ENCODE measurements at places on chromosomes 5 and 9. TPM values are rescaled to one million over a fixed set of nuclear protein-coding genes. Genes with fewer than 3 reads are reported as not detected.

The FOXB2 gene
- not detected for total RNA-seq

The NR6A1 gene
- total RNA-seq: 3.1 TPM

The ANKRD18B gene
- not detected for total RNA-seq

The CYFIP2 gene
- total RNA-seq: 517 TPM

The TOR1B gene
- 10.5 TPM for total RNA-seq

The OR2Y1 gene
- total RNA-seq: not detected

The PARP8 gene
- total RNA-seq: 31.5 TPM

The ESM1 gene
- total RNA-seq: not detected

The LRRC26 gene
- not detected for total RNA-seq

The FCN1 gene
- total RNA-seq: not detected

The MTREX gene
- total RNA-seq: 79.9 TPM

The LSM11 gene
- total RNA-seq: 6.5 TPM

DNA sequence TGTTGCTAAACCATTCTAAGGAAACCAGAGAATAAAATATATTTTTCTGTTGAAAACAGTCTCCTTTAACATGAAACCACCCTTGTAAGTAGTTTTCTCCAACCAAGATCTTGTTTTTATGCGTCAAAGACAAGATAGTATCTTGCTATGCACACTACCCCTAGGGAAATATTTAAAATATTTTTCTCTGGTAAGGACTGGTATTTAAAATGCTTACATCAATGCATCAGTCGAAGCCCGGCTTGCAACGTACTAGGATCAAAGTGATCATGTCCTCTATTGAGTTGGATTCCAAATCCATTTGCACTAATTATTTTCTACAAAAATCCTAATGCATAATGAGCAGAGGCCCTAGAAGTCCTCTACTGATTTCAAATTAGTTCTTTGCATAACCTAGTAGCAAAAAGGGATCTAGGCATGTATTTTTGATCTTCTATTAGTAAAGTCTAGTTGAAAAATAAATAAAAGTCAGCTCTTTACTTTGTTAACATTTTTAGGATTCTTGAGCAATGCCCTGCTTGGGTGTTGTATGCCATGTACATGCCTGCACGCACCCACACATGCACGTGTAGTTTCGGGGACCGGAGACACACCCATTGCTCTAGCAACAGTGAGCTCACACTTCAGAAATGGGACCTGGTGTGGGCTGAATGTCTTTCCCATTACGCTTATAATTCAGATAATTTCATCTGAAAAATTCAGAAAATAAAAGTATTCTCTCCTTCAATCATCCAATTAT is 165.0 kb upstream of the GPR151 start:
- no peaks in the 10 kb centered on the region for H3K4me1 ChIP-seq
- H3K27ac ChIP-seq: no peak overlapping the region
- H3K4me3 ChIP-seq: no peak overlapping the region
- no peaks in the 10 kb centered on the region for H3K27me3 ChIP-seq

- H3K4me1 ChIP-seq: no peaks in the 10 kb centered on the region
- H3K27me3 ChIP-seq: no peaks in the 10 kb centered on the region
- no peak overlapping the region for H3K27ac ChIP-seq
- DNase-seq: no peak
- no peak overlapping the region for H3K4me3 ChIP-seq
These were observed 294.6 kb downstream of the ANXA1 start for GRCh38 chr9:73446306-73446705.

DNA sequence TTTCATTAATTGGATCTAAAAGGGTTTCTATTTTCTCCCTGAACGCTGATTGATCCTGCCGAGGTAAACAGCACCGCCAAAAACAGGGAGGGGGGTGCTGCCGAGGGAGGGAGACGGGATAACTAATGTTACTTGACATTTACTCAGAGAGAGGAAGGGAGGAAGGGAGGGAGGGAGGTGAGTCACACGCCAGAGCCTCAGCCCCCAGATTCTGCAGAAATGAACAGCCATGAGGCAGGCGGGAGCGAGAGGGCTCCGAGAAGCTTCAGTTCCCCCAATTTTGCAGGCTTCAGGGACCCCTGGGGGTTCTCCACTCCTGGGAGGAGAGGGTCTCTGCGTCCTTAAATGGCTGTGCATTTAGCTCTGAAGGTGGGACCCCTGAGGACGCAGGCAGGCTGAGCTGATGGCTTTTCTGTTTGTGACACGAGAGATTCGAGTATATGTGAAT is 59.1 kb upstream of the IER5L start:
- no peak for DNase-seq
- H3K36me3 ChIP-seq: no peaks in the 10 kb centered on the region
- no peak overlapping the region for H3K27ac ChIP-seq
- H3K4me1 ChIP-seq: peaks cover 16% of the 10 kb centered on the region
- no peaks in the 10 kb centered on the region for H3K27me3 ChIP-seq
- no peak overlapping the region for H3K4me3 ChIP-seq

- no peaks in the 10 kb centered on the region for H3K4me1 ChIP-seq
- no peaks in the 10 kb centered on the region for H3K36me3 ChIP-seq
- no peak for DNase-seq
These were observed 147.3 kb downstream of the SGCD start for GRCh38 chr5:156474251-156474650.

GRCh38 chr9:78262655-78263054 is 26.8 kb downstream of the CEP78 start:
- H3K4me1 ChIP-seq: peaks cover 12% of the 10 kb centered on the region
- no peak for DNase-seq
- no peaks in the 10 kb centered on the region for H3K27me3 ChIP-seq
- H3K4me3 ChIP-seq: no peak overlapping the region

GRCh38 chr5:159218595-159219023 is 9.3 kb upstream of the RNF145 start:
- DNase-seq: no peak
- no peaks in the 10 kb centered on the region for H3K27me3 ChIP-seq
- H3K27ac ChIP-seq: no peak overlapping the region
- H3K36me3 ChIP-seq: no peaks in the 10 kb centered on the region
- no peak overlapping the region for H3K4me3 ChIP-seq

DNA sequence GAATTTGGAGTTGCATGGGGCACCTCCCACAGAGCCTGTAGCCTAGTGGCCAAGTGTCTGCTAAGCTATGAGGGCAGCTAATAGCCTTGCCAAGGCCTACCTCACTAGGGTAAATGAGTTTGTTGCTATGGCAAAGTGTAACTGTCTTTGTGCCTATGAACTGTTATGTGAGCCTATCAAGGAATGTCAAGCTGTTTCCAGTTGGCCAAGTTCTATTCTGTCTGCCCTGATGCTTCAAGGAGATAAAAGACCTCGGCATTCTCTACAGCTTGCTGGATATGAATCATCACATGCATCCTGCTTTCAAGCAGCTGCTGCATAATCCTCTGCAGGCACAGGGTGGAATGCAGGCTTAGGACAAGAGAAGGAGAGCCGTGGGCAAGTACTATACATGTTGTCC is 69.8 kb upstream of the CCDC112 start:
- H3K4me1 ChIP-seq: no peaks in the 10 kb centered on the region
- H3K27ac ChIP-seq: no peak overlapping the region
- H3K4me3 ChIP-seq: no peak overlapping the region
- no peak for DNase-seq

DNA sequence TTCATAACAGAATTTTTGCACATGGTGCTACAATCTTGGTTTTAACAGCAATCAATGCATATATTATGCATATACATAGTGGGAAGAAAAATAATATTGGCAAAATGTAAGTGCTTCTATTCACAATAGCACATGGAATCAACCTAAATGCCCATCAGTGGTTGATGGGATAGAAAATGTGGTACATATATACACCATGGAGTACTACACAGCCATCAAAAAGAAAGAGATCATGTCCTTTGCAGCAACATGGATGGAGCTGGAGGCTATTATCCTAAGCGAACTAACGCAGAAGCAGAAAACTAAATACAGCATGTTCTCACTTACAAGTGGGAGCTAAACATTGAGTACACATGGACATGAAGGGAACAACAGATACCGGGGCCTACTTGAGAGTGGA is 37.2 kb upstream of the TLX3 start:
- no peaks in the 10 kb centered on the region for H3K4me1 ChIP-seq
- no peak overlapping the region for H3K27ac ChIP-seq
- H3K36me3 ChIP-seq: no peaks in the 10 kb centered on the region

GRCh38 chr5:32866138-32866537 is 155.0 kb downstream of the NPR3 start:
- DNase-seq: no peak
- no peak overlapping the region for H3K4me3 ChIP-seq
- H3K27ac ChIP-seq: no peak overlapping the region
- H3K36me3 ChIP-seq: no peaks in the 10 kb centered on the region

- H3K36me3 ChIP-seq: no peaks in the 10 kb centered on the region
- no peak overlapping the region for H3K27ac ChIP-seq
- no peak overlapping the region for H3K4me3 ChIP-seq
- H3K4me1 ChIP-seq: no peaks in the 10 kb centered on the region
These were observed 5.6 kb downstream of the AMBP start for GRCh38 chr9:114072184-114073140.

DNA sequence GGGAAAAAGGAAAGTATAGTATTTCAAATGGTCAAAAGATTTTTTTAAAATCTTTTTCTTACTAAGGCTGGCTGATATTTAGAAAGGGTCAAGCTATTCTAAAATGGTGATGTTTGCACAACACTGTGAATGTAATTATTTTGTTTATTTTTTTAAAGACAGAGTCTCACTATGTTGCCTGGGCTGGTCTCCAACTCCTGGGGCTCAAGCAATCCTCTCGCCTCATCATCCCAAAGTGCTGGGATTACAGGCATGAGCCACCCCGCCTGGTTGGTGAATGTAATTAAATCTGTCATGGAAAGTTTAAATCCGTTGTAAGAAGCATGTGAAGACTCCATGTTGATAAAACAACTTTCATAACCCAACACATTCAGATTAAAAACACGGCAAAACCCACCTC is 2.6 kb downstream of the UBTD2 start:
- peak overlapping the region; percentile 93 for H3K4me3 ChIP-seq
- H3K27ac ChIP-seq: no peak overlapping the region
- H3K36me3 ChIP-seq: peaks cover 8% of the 10 kb centered on the region
- H3K4me1 ChIP-seq: peaks cover 36% of the 10 kb centered on the region

DNA sequence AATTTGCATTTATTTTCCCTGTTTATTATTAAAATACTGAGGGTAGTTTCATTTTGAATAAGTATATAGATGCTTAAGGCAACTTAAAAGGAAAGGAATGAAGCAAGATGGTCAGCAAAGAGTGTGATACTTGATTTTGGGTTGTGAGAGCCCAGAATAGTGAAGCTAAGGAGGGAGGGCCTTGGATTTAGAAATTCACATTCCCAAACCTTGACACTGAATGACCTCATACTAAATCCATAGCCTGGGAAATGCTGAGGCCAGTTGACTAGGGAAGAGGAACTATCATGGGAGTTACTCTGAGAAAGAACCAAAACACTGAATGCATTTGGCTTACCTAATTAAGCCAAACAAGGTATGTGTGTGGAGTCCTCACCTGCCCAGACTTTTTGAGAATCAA is 292.5 kb downstream of the SPATA31D1 start:
- no peak for DNase-seq
- H3K36me3 ChIP-seq: no peaks in the 10 kb centered on the region
- H3K4me1 ChIP-seq: no peaks in the 10 kb centered on the region
- no peak overlapping the region for H3K4me3 ChIP-seq
- no peak overlapping the region for H3K27ac ChIP-seq

- no peak overlapping the region for H3K27ac ChIP-seq
- DNase-seq: no peak
- H3K4me1 ChIP-seq: no peaks in the 10 kb centered on the region
- no peaks in the 10 kb centered on the region for H3K36me3 ChIP-seq
- H3K4me3 ChIP-seq: no peak overlapping the region
- H3K27me3 ChIP-seq: no peaks in the 10 kb centered on the region
These were observed 416.6 kb downstream of the PLK2 start for GRCh38 chr5:58043032-58043945.

- no peak overlapping the region for H3K27ac ChIP-seq
- H3K36me3 ChIP-seq: no peaks in the 10 kb centered on the region
- H3K27me3 ChIP-seq: no peaks in the 10 kb centered on the region
- DNase-seq: peak; percentile 72
These were observed 47.1 kb upstream of the AKNA start for GRCh38 chr9:114434878-114435311.

- peaks cover 5% of the 10 kb centered on the region for H3K4me1 ChIP-seq
- no peaks in the 10 kb centered on the region for H3K27me3 ChIP-seq
- no peak for DNase-seq
- H3K4me3 ChIP-seq: no peak overlapping the region
- H3K27ac ChIP-seq: no peak overlapping the region
- H3K36me3 ChIP-seq: no peaks in the 10 kb centered on the region
These were observed 52.9 kb upstream of the MIER3 start for GRCh38 chr5:57004800-57005199.

DNA sequence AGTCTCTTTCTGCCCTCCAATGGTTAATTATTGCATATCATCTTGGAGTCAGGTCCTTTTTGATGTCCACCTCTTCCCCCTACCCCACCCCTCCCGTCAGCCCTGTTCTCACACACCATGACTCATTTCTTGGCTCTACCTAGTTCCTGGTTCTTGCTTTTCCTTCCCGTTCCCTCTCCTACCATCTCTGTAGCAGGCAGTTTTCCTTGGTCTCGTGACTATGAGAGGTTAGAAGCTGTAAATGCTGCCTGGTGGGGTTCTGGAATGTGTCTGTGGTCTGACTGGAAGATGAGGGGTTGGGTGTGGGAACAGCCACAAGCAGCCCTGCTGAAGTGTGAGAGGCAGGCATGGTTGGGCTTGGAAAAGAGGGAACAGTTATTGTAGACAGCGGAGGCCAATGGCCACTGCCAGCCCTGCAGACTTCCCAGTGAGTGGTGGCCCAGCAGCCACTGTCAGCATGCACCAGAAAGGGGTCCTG is 18.2 kb downstream of the SLC22A5 start:
- no peak overlapping the region for H3K4me3 ChIP-seq
- H3K27me3 ChIP-seq: no peaks in the 10 kb centered on the region
- H3K4me1 ChIP-seq: 0 out of 2 replicates have a peak, but pooled peaks cover 3% of the 10 kb centered on the region
- no peak for DNase-seq
- H3K36me3 ChIP-seq: no peaks in the 10 kb centered on the region
- no peak overlapping the region for H3K27ac ChIP-seq

GRCh38 chr5:160310552-160311295 is 1.6 kb downstream of the CCNJL start:
- H3K4me3 ChIP-seq: no peak overlapping the region
- H3K27me3 ChIP-seq: no peaks in the 10 kb centered on the region
- H3K27ac ChIP-seq: no peak overlapping the region
- H3K36me3 ChIP-seq: no peaks in the 10 kb centered on the region

DNA sequence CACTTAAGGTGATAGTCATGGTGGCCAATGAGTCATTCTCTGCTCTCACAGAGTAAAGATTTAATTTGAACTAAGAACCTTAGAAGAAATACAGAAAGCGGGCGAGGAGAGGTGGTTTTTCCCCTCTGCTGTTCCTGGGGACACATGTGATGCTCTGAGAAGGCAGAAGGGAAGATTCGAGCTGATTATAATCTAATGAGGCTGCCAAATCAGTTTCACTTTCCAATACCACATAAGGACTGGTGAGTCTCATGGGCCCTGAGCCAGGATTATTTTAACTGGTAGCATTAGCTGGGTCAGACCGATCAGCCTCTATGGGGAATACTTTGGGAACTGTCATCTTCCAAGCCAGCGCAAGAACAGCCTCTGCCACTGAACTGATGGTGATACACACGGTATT is 116.5 kb downstream of the SLC1A3 start:
- H3K4me3 ChIP-seq: peak overlapping the region; percentile 67
- H3K36me3 ChIP-seq: 0 out of 2 replicates have a peak, but pooled peaks cover 3% of the 10 kb centered on the region
- no peak for DNase-seq
- no peak overlapping the region for H3K27ac ChIP-seq

GRCh38 chr5:10213316-10213715 is 36.4 kb downstream of the ATPSCKMT start:
- no peaks in the 10 kb centered on the region for H3K4me1 ChIP-seq
- no peaks in the 10 kb centered on the region for H3K27me3 ChIP-seq
- DNase-seq: no peak
- H3K27ac ChIP-seq: no peak overlapping the region

- H3K4me3 ChIP-seq: no peak overlapping the region
- no peaks in the 10 kb centered on the region for H3K27me3 ChIP-seq
- no peaks in the 10 kb centered on the region for H3K36me3 ChIP-seq
- no peak overlapping the region for H3K27ac ChIP-seq
- DNase-seq: no peak
These were observed 24.2 kb upstream of the ADAMTS2 start for GRCh38 chr5:179369530-179369884.
